A549 (cell line): ENCODE measurements at places on chromosomes 3 and 15.

DNA sequence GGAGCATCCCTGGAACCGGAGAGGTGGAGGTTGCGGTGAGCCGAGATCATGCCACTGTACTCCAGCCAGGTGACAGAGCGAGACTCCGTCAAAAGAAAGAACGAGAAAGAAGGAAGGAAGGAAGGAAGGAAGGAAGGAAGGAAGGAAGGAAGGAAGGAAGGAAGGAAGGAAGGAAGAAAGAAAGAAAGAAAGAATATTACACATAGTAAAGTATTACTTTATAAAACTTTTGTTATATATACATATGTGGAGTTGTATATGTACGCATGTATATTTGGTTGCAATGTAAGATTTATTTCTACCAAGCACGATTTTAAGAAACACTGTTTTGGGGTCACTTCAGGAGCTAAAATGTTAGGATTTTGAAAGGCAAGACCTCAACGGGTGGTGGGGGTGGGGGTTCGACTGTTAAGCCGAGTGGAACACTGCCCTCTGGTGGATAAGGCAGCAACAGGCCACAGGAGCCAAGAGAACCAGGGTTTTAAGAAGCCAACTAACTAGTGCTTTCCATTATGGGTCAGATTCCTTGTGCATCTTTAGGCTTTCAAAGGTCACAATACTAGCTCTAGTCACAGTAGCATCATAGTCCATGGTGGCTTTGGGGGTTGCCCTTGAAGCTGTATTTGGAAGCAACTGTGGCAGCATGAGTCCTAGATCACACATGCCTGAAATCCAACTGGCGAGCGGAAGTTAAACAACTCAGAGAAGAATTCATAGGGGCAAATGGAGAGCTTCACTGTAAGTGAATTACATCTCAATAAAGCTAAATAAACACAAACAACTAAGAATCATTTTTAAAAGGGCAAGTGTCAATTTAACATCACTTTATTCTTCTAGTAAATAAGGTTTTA is 22.5 kb downstream of the GLB1 start:
- peak; percentile 76 for DNase-seq

DNA sequence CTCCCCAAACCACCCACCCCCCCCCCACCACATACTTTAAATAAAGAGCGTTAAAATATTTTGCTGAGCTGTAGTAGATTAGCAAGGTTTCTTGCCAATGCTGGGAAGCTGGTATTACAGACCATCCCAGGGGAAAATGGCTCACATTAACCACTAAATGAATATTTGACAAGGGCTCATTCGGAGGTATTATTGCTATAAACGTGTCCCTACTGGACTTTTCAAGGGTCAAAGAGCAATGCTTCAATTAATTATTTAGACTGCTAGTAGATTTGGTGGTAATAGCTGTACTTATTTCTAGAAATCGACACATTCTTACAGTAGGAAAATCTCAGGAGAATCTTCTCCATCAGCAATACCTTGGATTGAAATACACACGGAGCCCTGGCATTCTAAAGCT is 5.2 kb downstream of the SOX2 start:
- DNase-seq, result no peak

DNA sequence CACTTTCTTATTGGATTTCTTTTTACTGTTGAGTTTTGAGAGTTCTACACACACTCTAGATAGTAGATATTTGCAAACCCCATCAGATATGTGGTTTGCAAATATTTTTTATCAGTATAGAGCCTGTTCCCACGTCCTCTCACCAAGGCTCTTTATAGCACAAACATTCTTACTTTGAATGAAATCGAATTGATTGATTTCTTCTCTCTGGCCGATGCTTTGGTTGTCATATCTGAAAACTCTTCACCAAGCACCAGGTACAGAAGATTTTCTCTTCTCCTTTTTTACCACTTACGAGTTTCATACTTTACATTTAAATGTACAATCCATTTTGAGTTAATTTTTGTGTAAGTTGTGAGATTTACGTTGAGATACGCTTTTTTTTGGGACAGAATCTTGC is 163.4 kb downstream of the PTPRG start:
- DNase-seq, result no peak

- DNase-seq, result no peak
Measured at GRCh38 chr15:82679626-82680199, 30.0 kb downstream of the AP3B2 start.

DNA sequence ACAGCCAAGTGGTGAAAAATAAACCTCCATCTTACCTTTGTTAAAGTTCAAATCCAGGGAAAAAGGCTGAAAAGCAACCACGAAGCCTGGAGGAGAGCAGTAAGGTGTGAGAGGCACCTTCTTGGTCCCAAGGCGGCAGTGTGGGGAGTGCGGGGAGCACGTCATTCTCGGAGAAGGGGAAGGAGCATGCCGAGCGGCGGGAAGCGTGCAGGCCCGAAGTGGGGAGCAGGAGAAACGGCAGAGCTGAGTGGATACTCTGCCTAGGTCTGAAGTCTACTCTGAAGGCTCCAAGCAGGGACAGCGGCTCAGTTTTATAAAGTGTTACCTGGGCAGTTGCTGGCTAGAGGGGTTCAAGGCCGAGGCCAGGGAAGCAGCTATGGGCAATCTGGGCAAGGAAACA is 96.9 kb downstream of the RYK start:
- no peak for DNase-seq

DNA sequence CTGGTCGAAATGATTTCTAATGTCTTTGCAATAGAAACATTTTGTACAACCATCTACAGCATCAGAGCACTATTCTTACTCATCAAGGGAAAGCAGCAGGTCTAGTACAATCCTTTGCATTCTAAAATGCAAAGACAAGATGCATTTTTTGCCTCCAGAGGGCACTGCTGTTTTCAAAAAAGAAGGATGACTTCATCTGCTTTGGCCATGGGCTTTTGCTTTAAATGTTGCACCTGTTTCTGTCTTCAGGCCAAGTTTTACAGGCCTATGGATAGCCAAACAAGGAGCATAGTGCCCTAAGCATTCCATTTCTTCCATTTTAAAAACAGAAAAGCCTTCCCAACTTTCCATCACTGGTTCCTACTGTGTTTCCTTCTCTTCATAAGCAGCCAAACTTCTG is 3.4 kb downstream of the PARP9 start:
- peak; percentile 58 for DNase-seq

GRCh38 chr3:52524258-52524751 is 9.4 kb downstream of the NT5DC2 start:
- no peak for DNase-seq
